ENCODE measurements at places on chromosomes 1 and 21. TPM values are rescaled to one million over a fixed set of nuclear protein-coding genes. Genes with fewer than 3 reads are reported as not detected.

Gene MYBPH
- not detected for total RNA-seq

Gene CD52
- total RNA-seq = not detected

Gene CSF3R
- total RNA-seq = not detected

DNA sequence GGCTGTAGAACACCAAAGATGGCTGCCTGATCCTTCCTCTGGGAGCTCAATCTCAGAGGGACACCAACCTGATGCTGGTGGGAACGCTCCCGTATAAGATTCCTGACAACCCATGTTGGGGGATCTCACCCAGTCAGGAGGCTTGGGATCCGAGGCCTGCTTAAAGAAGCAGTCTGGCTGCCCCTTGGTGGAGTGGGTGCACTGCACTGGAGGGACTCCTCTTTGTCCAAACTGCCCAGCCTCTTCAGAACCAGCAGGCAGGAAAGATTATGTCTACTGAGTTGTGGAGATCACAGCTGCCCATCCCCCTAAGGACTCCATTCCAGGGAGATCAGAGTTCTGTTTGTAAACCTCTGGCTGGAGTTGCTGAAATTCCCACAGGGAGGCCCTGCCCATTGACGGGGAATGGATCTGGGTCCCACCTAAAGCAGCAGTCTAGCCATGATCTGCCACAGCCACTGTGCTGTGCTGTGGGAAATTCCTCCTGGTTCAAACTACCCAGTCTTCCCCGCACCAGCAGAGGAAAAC, 23.0 kb downstream of the S100B start:
- no peak for DNase-seq

Gene CNKSR1
- total RNA-seq = 32.1 TPM

Gene CSMD2
- not detected for total RNA-seq

- DNase-seq = no peak
Measured at GRCh38 chr1:63843010-63843409, 69.2 kb downstream of the ROR1 start.

Gene MR1
- 4.4 TPM for total RNA-seq

DNA sequence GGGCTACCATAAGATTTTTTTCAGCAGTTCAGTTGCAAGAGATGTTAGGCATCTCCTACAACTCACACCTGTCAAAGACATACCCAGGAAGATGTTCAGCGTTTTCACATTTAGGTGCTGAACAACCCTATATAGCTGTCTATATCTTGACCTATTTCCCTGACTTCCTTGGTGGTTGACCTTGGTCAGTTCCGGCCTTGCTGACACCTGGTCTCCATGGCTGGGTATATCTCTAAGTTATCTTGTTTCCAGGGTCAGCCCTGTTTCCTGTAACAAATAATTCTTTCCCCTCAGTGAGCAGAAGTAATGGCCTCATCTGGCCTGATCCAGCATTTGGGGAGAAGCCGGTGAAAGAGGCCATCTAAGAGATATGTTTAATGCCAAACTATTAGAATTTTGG, 2.4 kb upstream of the BTG2 start:
- DNase-seq = no peak

Gene C4BPA
- total RNA-seq = not detected

- peak; percentile 41 for DNase-seq
Measured at GRCh38 chr1:233244183-233244582, 51.3 kb downstream of the PCNX2 start.

Gene OR6K3
- not detected for total RNA-seq

DNA sequence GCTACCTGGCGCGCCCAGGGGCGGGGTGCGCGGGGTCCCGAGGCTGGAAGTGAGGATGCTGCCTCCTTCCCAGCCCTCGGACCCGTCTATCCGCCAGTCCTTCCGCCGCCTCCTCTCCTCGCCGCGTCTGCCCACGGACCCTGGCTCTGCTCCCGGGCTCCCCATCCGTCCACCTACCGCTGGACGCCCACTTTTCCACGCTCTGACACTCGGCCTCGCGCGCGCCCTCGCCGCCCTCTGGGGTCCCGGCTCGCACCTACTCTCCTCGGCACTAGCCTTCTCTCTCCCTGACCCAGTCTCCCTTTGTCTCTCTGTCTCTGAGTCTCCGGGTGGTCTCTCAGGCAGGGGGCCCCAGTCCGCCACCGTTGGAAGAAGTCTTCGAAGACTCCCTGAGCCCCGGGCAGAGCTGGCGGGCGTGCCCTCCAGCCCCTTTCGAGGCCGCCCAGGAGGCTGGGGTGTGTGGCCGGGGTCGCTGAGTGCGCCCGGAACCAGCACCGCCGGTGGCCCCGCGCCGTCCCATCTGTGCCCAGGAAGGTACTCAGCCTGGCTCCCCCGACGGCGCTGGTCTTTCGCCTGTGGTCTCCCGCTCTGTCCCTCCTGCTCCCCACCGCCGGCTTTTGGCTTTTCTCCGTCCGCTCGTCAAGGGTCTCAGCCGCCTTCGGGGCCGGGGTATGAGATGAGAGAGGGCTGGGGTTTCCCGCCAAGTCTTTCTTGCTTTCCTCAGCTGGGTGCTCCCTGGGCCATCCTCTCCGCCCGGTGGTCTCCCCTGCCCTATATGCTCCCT, 610 bp downstream of the DRAXIN start:
- DNase-seq = no peak

Gene MIS18A
- total RNA-seq = 42.0 TPM

All from PC-3 (cell line).